CD4-positive, alpha-beta T cell treated with Interleukin-2 at 100 ng/mL for 4 hours (primary cell): ENCODE measurements at places on chromosomes 16 and 17.

- peak; percentile 15 for DNase-seq
Measured at GRCh38 chr16:74726716-74727115, 26.1 kb upstream of the MLKL start.

- no peak for DNase-seq
Measured at GRCh38 chr16:16140537-16140936, 82.8 kb downstream of the ABCC6 start.

- DNase-seq = peak; percentile 30
Measured at GRCh38 chr17:16439303-16439791, 24.0 kb downstream of the TRPV2 start.

- no peak for DNase-seq
Measured at GRCh38 chr16:9966569-9967157, 215.6 kb downstream of the GRIN2A start.

GRCh38 chr17:29155227-29155965 is 24.8 kb downstream of the MYO18A start:
- peak; percentile 66 for DNase-seq

- no peak for DNase-seq
Measured at GRCh38 chr17:70307430-70308225, 138.3 kb downstream of the KCNJ2 start.

DNA sequence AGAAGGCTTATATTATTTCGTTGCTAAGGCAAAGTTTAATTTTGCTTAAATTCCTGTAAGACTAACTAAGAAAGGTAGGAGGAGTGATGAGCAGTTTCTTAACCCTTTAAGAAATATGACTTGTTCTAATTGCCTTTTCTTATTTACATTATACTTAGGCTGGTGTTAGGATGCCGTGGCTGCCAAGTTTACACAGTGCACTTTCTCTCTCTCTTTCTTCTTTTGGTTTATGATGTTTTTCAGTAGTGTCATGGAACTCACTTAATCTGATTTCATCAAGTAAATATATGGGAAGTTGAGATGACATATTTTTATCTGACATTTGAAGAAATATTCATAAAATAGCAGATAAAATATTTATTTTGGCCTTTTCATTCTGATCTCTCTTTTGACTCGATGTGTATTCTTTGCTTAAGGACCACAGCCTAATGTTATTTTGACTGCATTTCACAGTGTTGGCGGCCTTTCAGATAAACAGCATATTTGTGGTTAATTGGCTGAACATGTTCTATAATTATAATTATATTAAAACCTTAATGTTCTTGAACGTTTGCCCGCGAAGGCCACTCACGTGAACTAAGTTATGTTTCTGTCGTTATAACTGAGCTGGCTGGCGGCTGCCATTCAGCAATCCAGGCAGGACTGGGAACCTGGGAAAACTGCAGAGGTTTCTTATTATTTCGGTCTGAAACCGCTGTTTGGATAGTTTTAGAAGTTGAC is 191.6 kb downstream of the WWOX start:
- no peak for DNase-seq

- DNase-seq = no peak
Measured at GRCh38 chr16:6016530-6017184, 919.1 kb upstream of the EEF2KMT start.

- no peak for DNase-seq
Measured at GRCh38 chr17:4678448-4679026, 25.4 kb downstream of the PELP1 start.

- DNase-seq = no peak
Measured at GRCh38 chr17:16314859-16315258, 38.4 kb downstream of the CENPV start.

DNA sequence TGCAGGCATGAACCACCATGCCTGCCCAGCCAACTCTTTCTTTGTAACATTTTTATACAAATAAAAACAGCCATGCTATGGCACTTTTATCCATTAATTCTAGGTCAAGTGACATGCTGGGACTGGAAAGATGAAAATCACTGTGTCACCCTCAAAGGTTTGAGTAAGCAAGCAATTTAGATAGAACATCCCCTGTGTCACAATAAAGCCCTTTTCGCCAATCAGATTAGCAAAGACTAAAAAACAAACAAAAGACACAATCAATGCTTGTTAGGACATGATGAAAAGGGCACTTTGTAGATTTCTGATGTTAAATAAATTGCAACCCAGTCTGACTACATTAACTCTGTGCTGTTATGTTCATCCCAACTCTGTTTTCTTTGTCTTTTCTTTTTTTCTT is 26.4 kb downstream of the CHP2 start:
- no peak for DNase-seq

DNA sequence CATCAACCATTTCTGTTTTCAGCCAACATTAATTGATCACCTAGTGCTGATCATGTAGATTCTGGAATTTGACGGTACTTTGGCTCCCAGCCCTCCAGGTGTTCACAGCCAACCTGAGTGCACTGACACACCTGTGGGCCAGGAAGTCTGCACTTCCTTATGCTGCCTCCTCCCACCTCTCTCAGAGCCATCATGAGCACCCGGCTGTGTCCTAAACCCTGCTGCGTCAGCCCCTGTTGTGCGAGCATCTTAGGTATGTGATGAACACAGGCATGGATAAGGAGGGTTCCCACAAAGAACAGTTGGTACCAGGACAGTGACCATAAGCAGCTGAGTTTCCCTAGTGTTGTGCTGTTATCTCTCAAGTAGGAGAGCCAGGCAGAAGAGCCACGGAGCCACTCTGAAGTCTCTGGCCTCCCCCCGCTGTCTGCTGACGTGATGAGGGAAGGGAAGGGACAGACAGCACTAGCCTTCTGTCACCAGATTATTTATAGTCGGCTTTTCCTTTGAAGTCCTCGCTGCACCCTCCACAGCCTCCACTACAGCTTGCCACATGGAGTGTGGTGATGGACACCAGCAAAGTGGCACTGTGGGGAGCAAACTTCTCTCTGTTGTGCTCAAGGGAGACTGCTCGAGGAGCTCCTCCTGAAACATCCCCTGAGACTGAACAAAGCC is 162.8 kb upstream of the ANKFN1 start:
- no peak for DNase-seq

DNA sequence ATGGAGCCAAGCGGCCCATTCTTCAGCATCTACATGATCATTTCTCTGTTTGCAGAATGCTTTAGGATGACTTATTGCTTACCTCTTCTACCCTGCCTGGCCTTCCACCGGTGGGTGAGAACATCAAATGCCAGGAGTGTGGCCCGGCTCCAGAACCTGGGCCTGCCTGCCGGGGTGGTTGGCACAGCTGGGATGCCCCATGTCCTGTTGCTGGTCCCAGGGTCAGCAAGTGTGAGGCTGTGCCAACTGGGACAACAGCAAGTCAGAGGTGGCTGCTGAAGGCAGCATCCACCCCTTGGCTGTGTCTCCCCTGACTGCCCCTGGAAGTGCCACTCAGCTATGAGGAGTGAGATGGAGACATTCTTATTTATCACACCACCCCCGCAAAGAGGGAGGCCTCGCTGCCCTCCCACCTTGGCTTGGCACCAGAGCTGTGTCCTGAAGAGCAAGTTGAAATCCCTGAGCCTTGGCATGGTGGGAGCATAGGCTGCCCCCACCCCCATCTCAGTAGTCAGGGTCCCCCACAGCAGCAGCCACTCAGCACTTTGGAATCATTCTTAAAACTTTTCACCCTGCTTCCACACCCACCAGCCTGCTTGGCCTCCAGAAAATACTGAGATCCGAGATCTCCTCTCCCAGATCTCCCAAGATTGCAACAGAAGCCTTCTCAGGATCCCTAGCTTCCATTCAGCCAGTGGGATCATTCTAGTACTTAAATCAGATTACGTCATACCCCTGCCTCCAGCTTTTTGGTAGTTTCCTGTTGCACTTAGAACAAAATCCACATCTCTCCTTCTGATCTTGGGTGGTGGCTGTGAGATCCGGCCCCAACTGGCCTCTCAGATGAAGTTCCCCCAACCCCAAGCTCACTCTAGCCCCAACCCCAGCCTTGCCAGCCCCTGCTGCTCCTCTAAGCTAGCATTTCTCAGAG is 127.5 kb downstream of the SOCS1 start:
- DNase-seq = peak; percentile 11

- DNase-seq = peak; percentile 27
Measured at GRCh38 chr17:10117581-10118001, 80.8 kb downstream of the GAS7 start.

- no peak for DNase-seq
Measured at GRCh38 chr16:79607587-79607986, 7.0 kb upstream of the MAF start.

DNA sequence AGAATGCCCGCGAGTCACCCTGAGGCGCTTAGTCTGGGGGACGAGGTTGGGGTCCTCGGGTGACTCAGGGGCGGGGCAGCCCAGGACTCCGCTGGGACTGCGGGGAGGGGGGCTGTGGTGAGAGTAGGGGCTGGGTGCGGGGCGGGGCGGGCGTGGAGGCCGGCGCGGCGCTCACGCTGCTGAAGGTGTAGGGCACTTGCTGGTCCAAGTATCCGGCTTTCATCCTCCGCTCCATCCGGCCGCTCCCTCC is 832 bp downstream of the ETV4 start:
- peak; percentile 1 for DNase-seq

DNA sequence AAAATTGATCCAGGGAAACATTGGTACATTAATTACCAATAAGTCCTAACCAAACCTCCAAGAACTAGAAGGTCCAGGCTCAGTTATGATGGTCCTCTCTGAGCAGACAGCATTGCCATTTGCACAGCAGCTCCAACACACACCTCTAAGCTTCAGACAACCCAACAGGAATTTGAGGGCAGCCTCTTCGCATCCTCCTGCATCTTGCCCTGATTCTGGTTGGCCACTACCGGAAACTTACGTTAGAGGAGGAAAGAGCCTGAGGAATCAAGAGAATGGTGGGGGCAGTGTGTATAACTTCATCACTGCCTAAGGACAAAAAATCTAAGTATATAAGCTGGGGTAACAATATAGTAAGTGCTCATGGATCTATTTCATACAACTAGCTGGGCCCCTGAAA is 15.7 kb downstream of the FAM117A start:
- no peak for DNase-seq

DNA sequence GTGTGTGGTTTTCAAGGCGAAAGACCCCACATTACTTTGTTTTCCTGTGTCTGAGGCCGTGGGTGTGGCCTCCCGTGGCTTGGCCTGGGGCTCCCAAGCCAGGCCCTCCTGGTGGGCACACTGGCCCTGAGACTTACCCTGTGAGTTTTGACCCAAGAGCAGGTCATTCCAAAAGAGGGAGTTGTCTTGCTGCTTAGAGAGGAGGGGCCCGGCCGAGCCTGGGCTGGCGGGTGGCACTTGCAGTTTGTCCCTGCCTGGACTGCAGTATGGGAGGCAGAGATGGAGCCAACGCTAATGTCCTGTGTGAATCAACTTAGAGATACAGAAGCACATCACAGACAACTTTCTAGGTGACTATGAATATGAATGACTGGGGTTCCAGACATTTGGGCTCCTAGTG is 22.7 kb downstream of the PLEKHG4 start:
- no peak for DNase-seq

DNA sequence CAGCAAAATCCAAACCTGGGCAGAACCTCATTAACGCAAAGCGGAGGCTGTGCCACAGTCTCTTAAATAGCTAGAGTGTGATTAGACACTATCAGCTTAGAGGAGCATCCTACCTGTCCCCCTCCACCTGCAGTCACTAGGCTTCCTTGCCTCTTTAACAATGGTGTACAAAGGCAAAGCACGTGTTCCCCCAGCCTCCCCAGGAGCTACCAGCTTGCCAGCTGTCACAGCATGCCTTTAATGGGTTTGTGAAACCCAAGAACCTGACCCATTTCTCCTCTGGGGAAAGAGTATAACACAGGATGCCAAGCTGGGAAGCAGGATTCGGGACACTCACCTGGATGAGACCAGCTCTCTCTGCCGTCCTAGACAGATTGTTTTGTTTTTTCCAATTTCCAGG is 37.2 kb upstream of the TBX2 start:
- DNase-seq = no peak

- DNase-seq = no peak
Measured at GRCh38 chr17:69046121-69046807, 14.5 kb downstream of the ABCA9 start.

DNA sequence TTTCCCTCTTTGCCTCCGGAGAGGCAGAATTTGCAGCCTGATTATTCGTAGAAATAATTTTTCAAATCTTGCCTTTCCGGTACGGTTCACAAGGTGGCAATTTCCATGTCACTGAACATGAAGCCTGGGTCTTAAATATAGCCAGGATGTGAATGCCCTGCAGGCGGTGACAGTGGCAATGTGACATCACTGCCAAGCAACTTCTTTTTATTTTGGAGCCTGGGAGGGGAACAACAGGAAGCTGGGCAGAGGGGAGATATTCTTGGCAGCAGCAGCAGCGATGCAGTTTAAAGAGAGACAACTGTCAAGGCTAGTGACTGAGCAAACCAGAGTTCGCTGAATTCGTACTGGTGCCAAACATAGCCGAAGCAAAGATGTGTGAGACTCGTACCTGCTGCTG is 171.1 kb downstream of the SNX29 start:
- no peak for DNase-seq

- no peak for DNase-seq
Measured at GRCh38 chr16:87098976-87099720, 218.0 kb downstream of the C16orf95 start.

DNA sequence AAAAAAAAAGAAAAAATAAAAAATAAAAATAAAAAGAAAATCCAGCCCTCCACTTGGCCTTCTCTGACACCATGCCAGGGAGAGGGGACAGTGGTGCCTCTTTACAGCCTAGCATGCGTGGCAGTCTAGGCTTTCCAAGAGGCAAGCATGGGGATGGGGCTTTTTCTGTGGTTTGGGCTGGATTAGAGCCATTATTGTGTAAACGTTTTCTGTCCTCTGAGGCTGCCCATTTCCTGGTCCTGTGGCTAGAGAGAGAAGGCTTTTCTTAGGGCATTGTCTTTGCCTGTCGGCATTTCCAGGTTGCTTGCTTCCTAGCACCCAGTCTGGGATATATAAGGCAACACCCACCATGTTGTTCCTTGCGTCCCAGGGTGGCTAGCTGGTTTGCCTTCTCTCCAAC is 2.7 kb upstream of the DHRS7B start:
- no peak for DNase-seq

DNA sequence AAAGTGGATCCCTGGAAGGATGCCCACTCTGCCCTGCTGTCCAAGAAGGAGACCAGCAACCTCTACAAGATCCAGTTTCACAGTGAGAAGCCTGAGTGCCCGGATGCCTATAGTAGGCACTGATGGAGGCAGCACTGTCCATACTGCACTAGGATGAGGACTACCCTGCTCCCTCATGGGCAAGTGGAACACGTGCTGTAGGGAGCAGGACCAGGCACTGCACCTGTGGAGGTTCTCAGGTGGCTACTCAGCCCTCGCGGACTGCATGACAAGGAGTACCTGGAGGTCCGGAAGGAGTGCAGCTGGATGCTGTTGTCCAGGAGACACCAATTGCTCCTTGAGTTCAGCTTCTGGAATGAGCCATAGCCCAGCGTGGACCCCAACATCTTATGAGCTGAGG is 146.1 kb upstream of the NLRP1 start:
- DNase-seq = no peak

DNA sequence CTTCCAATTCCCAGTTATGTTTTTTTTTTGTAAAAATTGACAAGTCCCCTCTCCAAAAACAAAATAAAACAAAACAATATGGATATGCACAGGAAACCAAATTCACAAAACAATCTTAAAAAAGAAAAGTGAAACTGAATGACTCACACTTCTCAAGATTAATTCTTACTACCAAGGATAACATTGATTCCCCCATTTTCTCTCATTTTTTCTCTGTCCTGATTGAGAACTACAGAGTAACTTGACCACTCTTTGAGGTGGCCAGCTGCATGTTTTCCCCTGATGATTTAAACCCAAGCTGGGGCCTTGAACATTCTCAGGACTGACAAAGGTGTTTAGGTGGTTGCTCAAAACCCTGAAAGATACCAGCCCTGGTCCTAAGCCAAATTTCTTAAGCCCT is 149.0 kb downstream of the AHSP start:
- no peak for DNase-seq
